ENCODE measurements at places on chromosomes 7 and 10. TPM values are rescaled to one million over a fixed set of nuclear protein-coding genes. Genes with fewer than 3 reads are reported as not detected.

- no peak for DNase-seq
Measured at GRCh38 chr10:131762789-131763696, 137.8 kb upstream of the PPP2R2D start.

GRCh38 chr10:110113670-110114337, 93.6 kb upstream of the MXI1 start:
- DNase-seq, result no peak

- DNase-seq, result no peak
Measured at GRCh38 chr7:17185690-17186070, 112.8 kb upstream of the AHR start.

DNA sequence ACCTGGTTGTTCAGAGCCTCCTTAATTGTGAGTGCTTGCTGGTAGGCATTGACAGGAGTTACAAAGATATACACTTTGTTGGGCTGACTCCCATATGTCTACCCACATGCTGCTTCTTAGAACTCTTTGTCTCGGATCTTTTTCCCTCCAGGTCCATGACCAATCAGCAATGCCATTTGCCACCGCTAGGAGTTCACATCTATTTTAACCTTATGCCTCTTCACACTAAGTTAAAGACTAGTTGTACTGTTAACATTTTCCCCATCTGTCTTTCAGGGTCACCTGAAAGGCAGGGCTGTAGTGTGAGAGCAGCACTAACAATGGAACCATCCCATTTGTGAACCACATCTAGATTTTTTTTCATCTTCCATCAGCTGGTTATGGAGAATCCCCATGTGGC, 226.7 kb upstream of the NPY start:
- DNase-seq, result no peak

OR2A7 gene
- not detected for total RNA-seq
